HS-27A (cell line): ENCODE measurements at places on chromosomes 7 and 10.

- DNase-seq: no peak
Measured at GRCh38 chr10:77006836-77007511, 630.6 kb downstream of the KCNMA1 start.

- no peak for DNase-seq
Measured at GRCh38 chr10:77989081-77989724, 40.1 kb downstream of the POLR3A start.

- DNase-seq: no peak
Measured at GRCh38 chr7:26912933-26913536, 48.6 kb upstream of the SKAP2 start.

DNA sequence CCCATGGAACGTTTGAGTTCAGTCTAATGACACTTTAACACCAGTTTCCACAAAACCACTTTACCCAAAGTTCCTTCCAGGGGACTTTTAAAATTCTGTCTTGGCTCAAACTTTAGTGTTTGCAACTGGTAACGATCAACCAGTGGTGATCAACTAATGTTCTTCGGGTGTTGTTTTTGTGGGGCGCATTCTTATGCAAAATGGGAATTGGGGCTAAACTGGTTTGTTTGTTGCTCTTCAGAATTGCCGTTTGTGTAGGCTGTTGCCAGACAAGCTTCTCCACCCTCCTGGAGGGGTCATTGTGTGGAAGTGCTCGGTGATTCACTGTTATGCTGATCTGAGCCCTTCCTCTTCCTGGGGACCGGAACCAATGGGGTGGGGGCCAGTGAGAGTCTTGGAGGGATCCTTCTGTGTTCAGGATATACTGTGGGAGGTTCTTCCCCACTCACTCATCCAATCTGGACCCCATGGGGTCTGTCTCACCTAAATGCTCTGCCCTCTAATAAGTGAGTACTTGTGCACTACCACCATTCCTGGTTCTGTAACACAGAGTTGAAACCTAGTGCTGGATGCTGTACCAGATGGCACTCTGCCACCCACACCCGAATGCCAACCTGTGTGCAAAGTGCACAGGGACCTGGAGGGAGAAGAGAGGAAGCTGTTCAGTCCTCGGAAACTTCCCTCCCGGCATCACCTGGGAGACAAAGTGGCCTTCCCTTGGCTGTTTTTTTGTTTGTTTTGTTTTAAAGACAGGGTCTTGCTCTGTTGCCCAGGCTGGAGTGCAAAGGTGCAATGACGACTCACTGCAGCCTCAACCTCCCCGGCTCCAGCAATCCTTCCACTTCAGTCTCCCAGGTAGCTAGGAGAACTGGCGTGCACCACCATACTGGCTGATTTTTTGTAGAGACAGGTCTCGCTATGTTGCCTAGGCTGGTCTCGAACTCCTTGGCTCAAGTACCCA lies 2.1 kb downstream of the NFE2L3 start:
- no peak for DNase-seq

- no peak for DNase-seq
Measured at GRCh38 chr7:101757879-101758278, 59.5 kb upstream of the CUX1 start.

DNA sequence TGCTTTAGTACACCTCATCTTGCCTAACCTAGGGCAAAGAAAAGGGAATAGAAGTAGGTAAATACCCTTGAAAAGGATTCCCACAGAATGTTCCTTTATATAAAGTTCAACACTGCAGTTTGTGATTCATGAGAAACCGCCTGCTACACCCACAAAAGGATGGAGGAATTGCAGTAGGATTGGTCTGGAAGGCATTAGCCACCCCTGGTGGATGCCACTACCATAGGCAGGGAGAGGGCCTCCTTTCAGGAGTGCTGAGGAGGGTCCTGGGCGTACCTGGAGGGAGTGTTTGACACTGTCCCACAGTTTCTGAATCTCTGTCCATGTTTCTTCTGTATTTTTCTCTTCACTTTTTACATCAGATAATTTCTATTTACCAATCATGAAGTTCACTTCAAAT lies 221.8 kb upstream of the TMEM72 start:
- DNase-seq: no peak

- no peak for DNase-seq
Measured at GRCh38 chr10:121084016-121084674, 233.0 kb downstream of the WDR11 start.

- DNase-seq: no peak
Measured at GRCh38 chr10:3897156-3897555, 112.1 kb upstream of the KLF6 start.

DNA sequence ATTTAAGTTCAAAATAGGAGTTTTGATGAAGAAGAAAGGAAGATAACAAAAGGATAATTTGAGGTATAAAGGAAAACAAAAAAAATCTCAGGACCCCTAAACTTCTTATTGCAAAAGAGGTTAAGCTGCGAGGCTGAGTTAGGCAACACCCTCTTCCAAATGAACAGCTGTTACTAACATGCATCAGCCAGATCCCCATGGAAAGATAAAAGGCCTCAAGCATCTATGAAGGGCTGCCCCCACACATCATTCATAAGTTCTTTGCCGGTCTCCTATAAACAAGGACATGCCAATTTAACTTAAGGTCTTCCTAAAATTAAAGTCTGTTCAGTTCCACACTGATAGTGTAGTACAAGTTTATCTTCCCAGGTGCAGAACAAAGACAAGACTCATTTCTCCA lies 75.8 kb upstream of the IMMP2L start:
- no peak for DNase-seq

- no peak for DNase-seq
Measured at GRCh38 chr7:54189330-54189729, 352.8 kb upstream of the VSTM2A start.

DNA sequence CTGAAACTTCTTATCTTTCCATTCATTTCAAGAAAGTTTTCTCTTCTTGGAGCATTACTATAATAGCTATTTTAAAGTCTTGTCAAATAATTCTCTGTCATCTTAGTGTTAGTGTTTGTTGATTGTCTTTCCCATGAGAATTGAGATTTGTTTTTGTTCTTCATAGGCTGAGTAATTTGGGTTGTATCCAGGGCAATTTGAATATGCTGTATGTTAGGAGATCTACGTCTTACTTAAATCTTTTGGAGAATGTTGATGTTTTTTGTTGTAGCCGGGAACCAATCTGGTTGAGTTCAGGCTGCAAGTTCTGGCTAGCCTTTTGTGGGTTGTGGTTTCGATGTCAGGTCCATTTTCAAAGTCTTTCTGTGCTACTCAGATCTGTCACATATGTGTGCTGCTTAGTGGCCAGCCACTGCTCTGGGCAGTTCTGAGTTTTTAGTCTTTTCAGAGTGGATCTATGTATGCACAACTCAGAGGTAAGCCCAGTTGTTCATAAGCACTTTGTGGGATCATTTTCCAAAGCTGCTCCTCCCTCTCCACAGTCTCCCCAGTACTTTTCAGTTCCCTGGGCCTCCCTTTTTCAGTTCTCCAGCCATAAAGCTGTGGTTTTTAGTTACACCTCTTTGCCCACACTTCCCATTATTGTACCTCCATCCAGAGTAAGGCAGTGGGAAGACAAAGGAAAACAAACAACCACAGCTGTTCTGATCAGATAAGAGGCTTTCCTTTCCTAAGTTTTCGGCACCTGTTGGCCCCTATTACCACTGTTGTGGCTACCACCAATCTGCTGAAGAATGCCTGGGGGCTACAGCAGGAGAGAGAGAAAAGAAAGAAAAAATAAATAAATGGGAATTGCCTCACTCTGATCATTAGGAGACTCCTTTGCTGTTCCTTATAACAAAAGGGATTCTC lies 4.7 kb upstream of the CCNJ start:
- no peak for DNase-seq

DNA sequence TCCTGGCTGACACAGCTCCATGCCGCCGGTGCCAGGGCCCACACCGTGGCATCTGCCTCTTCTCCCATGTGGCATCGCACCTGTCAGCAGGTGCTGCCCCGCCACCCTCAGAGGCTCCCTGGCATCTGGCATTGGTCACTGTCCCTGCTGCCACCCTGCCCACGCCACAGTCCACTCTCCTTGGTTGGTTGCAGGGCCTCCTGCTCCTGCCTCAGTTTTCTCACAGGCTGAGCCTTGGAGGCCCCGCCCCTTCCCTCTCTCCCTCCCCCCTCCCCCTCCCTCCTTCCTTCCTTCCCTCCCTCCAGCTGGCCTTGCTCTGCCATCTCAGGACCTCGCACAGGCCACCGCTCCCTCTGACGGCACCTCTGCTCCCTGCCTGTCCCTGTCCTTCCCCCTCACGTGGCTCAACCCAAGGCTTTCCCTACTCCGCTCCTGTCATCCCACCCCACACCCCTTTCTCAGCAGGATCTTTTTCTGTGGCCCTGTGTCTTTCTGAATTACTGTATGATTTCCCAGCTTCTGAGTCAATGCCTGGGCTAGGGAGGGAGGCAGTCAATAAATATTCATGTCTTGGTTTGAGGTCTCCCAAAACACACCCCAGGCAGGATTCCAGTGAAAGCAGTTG lies 87.4 kb downstream of the INPP5A start:
- DNase-seq: no peak

GRCh38 chr7:7765422-7765821 lies 47.0 kb upstream of the RPA3 start:
- DNase-seq: no peak

- DNase-seq: no peak
Measured at GRCh38 chr10:103193107-103193819, at the start of gene NT5C2. TSS of gene NT5C2 (minus strand) at chr10:103193272. CDS start at chr10:103174958, 18,314 bp downstream.

- no peak for DNase-seq
Measured at GRCh38 chr10:95423164-95424005, 132.6 kb upstream of the PDLIM1 start.

- no peak for DNase-seq
Measured at GRCh38 chr7:74263399-74264120, 9.4 kb upstream of the RFC2 start.
